Vagina (tissue), 2 donors: ENCODE measurements at places on chromosomes 2 and 18.
A peak's percentile ranks its signal among the peaks of the same experiment; 100 is the strongest.

- H3K36me3 ChIP-seq, result no peaks in the 10 kb centered on the region
- H3K4me3 ChIP-seq, result no peak overlapping the region
Observed at GRCh38 chr2:58140508-58141072, 94.0 kb downstream of the VRK2 start.

DNA sequence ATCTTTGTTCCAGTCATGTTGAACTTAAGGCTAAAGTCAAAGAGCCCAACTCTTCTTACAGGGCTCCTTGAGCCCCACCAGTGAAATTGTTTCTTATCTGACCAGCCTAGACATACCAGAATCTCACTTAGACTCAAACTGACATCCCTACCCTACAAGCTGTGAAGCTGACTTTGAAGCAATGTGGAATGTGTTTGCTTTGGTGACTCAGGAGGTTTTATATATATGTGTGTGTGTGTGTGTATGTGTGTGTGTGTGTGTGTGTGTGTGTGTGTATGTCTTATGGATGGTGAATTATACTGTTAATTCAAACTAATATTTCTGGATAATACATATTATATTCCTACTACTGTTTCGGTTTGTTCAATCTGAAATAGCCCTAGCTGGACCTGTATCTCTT is 67.3 kb downstream of the CAMKMT start:
- H3K27ac ChIP-seq, result no peak overlapping the region
- no peak for DNase-seq
- no peaks in the 10 kb centered on the region for H3K36me3 ChIP-seq
- H3K4me3 ChIP-seq, result no peak overlapping the region
- H3K27me3 ChIP-seq, result no peaks in the 10 kb centered on the region
- no peaks in the 10 kb centered on the region for H3K4me1 ChIP-seq

- H3K4me3 ChIP-seq, result no peak overlapping the region
- H3K36me3 ChIP-seq, result no peaks in the 10 kb centered on the region
- no peak for DNase-seq
- H3K4me1 ChIP-seq, result no peaks in the 10 kb centered on the region
- no peaks in the 10 kb centered on the region for H3K27me3 ChIP-seq
Observed at GRCh38 chr2:95018301-95018700, 7.2 kb upstream of the MAL start.

DNA sequence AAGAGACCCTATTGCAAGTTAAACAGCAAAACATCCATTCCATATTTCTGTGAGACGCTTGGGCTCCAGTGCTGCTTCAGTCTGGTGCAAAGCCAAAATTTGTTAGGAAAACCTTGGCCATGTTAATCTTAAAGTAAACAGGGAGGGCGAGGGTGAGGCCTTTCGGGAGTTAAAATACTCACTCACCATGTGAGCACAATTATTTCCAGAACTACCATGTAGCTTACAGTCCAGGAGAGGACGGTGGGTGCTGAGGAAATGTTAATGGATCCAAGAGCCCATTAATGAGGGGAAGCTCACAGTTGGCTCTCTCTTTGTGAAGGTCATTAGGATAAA is 286.4 kb downstream of the SLC8A1 start:
- no peak overlapping the region for H3K4me3 ChIP-seq
- H3K4me1 ChIP-seq, result no peaks in the 10 kb centered on the region
- DNase-seq, result no peak
- H3K27me3 ChIP-seq, result no peaks in the 10 kb centered on the region

DNA sequence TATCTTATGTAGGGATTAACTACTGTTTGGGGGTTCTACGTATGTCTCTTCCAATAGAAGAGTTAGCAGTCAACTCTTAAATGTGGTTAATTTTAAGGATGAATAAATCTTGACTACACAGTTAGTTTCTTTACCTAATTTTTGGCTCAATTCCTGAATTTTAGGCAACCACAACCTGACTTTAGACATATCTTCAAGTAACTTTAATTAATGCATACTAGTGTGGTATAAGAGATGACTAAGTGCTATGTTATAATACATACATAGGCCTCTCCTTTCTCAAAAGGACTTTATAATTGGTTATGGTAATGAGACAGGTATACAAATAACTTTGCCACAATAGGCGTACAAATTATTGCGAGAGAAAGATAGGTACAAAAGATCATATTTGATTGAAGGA is 312.0 kb downstream of the IRS1 start:
- no peak overlapping the region for H3K4me3 ChIP-seq
- H3K4me1 ChIP-seq, result no peaks in the 10 kb centered on the region
- no peak for DNase-seq
- H3K27ac ChIP-seq, result no peak overlapping the region
- no peaks in the 10 kb centered on the region for H3K36me3 ChIP-seq

- no peak overlapping the region for H3K4me3 ChIP-seq
- peaks cover 44% of the 10 kb centered on the region for H3K4me1 ChIP-seq
- DNase-seq, result no peak
- no peaks in the 10 kb centered on the region for H3K27me3 ChIP-seq
Observed at GRCh38 chr2:28233164-28233676, 159.4 kb upstream of the FOSL2 start.

- no peaks in the 10 kb centered on the region for H3K36me3 ChIP-seq
- H3K27me3 ChIP-seq, result no peaks in the 10 kb centered on the region
- peaks cover 55% of the 10 kb centered on the region for H3K4me1 ChIP-seq
- DNase-seq, result peak; percentile 96
- H3K4me3 ChIP-seq, result peak overlapping the region; percentile 30
Observed at GRCh38 chr2:240250985-240251847, 110.8 kb upstream of the OTOS start.

- H3K27ac ChIP-seq, result peak overlapping the region; percentile 87
- DNase-seq, result no peak
- no peaks in the 10 kb centered on the region for H3K36me3 ChIP-seq
- H3K4me3 ChIP-seq, result no peak overlapping the region
- peaks cover 32% of the 10 kb centered on the region for H3K4me1 ChIP-seq
Observed at GRCh38 chr2:127637725-127638252, 8.2 kb upstream of the GPR17 start.

GRCh38 chr18:2853173-2853925 is 6.5 kb downstream of the EMILIN2 start:
- DNase-seq, result no peak
- H3K36me3 ChIP-seq, result no peaks in the 10 kb centered on the region
- no peak overlapping the region for H3K4me3 ChIP-seq
- H3K4me1 ChIP-seq, result peaks cover 36% of the 10 kb centered on the region
- H3K27me3 ChIP-seq, result no peaks in the 10 kb centered on the region

- no peaks in the 10 kb centered on the region for H3K27me3 ChIP-seq
- DNase-seq, result no peak
- H3K27ac ChIP-seq, result no peak overlapping the region
Observed at GRCh38 chr2:33412920-33413319, 63.5 kb upstream of the RASGRP3 start.

DNA sequence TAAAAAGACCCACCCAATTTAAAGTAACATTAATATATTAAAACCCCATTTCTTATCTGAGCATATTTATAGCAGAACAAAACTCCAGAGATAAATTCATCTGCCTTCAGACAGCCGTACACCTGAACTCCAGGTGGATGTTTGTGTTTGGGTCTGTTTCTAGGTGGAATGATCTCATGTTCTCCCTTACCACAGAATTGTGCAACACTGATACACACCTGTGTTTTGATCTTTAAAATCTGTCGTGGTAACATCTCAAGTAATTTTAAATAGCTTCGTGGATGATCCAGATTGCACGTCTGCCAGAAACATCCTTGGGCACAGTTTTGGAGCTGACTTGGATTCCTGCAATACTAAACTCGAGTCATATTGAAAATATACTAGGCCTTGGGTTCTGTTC is 207.5 kb upstream of the FOSL2 start:
- DNase-seq, result no peak
- no peaks in the 10 kb centered on the region for H3K27me3 ChIP-seq
- H3K4me1 ChIP-seq, result no peaks in the 10 kb centered on the region
- H3K27ac ChIP-seq, result no peak overlapping the region

DNA sequence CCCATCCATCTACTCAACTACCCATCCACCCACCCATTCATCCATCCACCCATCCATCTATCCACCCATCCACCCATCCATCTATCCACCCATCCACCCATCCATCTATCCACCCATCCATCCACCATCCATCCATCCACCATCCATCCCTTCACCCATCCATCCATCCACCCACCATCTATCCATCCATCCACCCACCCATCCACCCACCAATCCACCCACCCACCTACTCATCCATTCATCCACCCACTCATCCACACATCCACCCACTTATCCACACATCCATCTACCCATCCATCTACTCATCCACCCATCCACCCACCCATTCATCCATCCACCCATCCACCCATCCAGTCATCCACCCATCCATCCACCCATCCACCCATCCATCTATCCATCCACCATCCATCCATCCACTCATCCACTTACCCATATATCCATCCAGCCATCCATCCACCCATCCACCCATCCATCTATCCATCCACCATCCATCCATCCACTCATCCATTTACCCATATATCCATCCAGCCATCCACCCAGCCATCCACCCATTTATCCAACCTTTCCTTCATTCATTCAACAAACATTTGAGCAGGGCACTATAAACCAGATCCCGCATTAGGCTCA is 2.1 kb upstream of the NGEF start:
- no peaks in the 10 kb centered on the region for H3K36me3 ChIP-seq
- H3K4me1 ChIP-seq, result no peaks in the 10 kb centered on the region

GRCh38 chr2:216221811-216222210 is 112.7 kb downstream of the XRCC5 start:
- no peak for DNase-seq
- no peaks in the 10 kb centered on the region for H3K4me1 ChIP-seq
- no peaks in the 10 kb centered on the region for H3K27me3 ChIP-seq
- no peak overlapping the region for H3K4me3 ChIP-seq

- H3K4me3 ChIP-seq, result peak overlapping the region; percentile 78
- H3K27me3 ChIP-seq, result no peaks in the 10 kb centered on the region
- DNase-seq, result no peak
- no peaks in the 10 kb centered on the region for H3K36me3 ChIP-seq
- peak overlapping the region; percentile 95 for H3K27ac ChIP-seq
Observed at GRCh38 chr2:85585781-85586105, 1.5 kb downstream of the VAMP5 start.

- no peaks in the 10 kb centered on the region for H3K4me1 ChIP-seq
- H3K4me3 ChIP-seq, result no peak overlapping the region
- no peak overlapping the region for H3K27ac ChIP-seq
Observed at GRCh38 chr2:41414486-41415230, 633.2 kb upstream of the PKDCC start.

GRCh38 chr2:237326266-237327171 is 87.4 kb downstream of the COL6A3 start:
- H3K27me3 ChIP-seq, result no peaks in the 10 kb centered on the region
- H3K4me1 ChIP-seq, result peaks cover 39% of the 10 kb centered on the region
- H3K36me3 ChIP-seq, result no peaks in the 10 kb centered on the region
- peak overlapping the region; percentile 96 for H3K27ac ChIP-seq
- DNase-seq, result peak; percentile 46

- DNase-seq, result no peak
- no peak overlapping the region for H3K4me3 ChIP-seq
- H3K27me3 ChIP-seq, result no peaks in the 10 kb centered on the region
- peak overlapping the region; percentile 99 for H3K27ac ChIP-seq
- no peaks in the 10 kb centered on the region for H3K36me3 ChIP-seq
- peaks cover 58% of the 10 kb centered on the region for H3K4me1 ChIP-seq
Observed at GRCh38 chr2:61534926-61535325, 3.2 kb downstream of the XPO1 start.

- DNase-seq, result peak; percentile 64
- H3K4me1 ChIP-seq, result no peaks in the 10 kb centered on the region
- H3K4me3 ChIP-seq, result no peak overlapping the region
- H3K27ac ChIP-seq, result no peak overlapping the region
- no peaks in the 10 kb centered on the region for H3K36me3 ChIP-seq
Observed at GRCh38 chr2:1406434-1406833, 6.8 kb upstream of the TPO start.

- H3K27ac ChIP-seq, result no peak overlapping the region
- H3K27me3 ChIP-seq, result no peaks in the 10 kb centered on the region
- no peaks in the 10 kb centered on the region for H3K36me3 ChIP-seq
- no peak for DNase-seq
- peaks cover 6% of the 10 kb centered on the region for H3K4me1 ChIP-seq
Observed at GRCh38 chr2:157901325-157901724, 25.2 kb upstream of the ACVR1 start.

GRCh38 chr2:101827246-101827645 is 129.7 kb downstream of the MAP4K4 start:
- no peak overlapping the region for H3K4me3 ChIP-seq
- peaks cover 60% of the 10 kb centered on the region for H3K4me1 ChIP-seq
- no peaks in the 10 kb centered on the region for H3K27me3 ChIP-seq
- no peak overlapping the region for H3K27ac ChIP-seq
- no peak for DNase-seq
- H3K36me3 ChIP-seq, result no peaks in the 10 kb centered on the region

- H3K36me3 ChIP-seq, result no peaks in the 10 kb centered on the region
- no peaks in the 10 kb centered on the region for H3K27me3 ChIP-seq
- no peaks in the 10 kb centered on the region for H3K4me1 ChIP-seq
Observed at GRCh38 chr2:182503886-182504285, 77.0 kb upstream of the PDE1A start.

GRCh38 chr2:74128206-74128605 is 19.5 kb downstream of the BOLA3 start:
- no peaks in the 10 kb centered on the region for H3K36me3 ChIP-seq
- no peaks in the 10 kb centered on the region for H3K4me1 ChIP-seq
- no peaks in the 10 kb centered on the region for H3K27me3 ChIP-seq
- H3K4me3 ChIP-seq, result no peak overlapping the region
- DNase-seq, result no peak

GRCh38 chr2:179355881-179356280 is 91.2 kb upstream of the SESTD1 start:
- no peaks in the 10 kb centered on the region for H3K36me3 ChIP-seq
- no peak overlapping the region for H3K27ac ChIP-seq
- H3K4me1 ChIP-seq, result no peaks in the 10 kb centered on the region
- H3K4me3 ChIP-seq, result no peak overlapping the region

GRCh38 chr2:7029291-7030059 is 112.3 kb downstream of the RNF144A start:
- no peak for DNase-seq
- peaks cover 22% of the 10 kb centered on the region for H3K4me1 ChIP-seq
- no peaks in the 10 kb centered on the region for H3K27me3 ChIP-seq
- no peaks in the 10 kb centered on the region for H3K36me3 ChIP-seq
- no peak overlapping the region for H3K27ac ChIP-seq

GRCh38 chr2:11827547-11827946 is 81.1 kb downstream of the LPIN1 start:
- no peak overlapping the region for H3K4me3 ChIP-seq
- H3K27me3 ChIP-seq, result no peaks in the 10 kb centered on the region
- peaks cover 22% of the 10 kb centered on the region for H3K4me1 ChIP-seq
- H3K36me3 ChIP-seq, result no peaks in the 10 kb centered on the region

DNA sequence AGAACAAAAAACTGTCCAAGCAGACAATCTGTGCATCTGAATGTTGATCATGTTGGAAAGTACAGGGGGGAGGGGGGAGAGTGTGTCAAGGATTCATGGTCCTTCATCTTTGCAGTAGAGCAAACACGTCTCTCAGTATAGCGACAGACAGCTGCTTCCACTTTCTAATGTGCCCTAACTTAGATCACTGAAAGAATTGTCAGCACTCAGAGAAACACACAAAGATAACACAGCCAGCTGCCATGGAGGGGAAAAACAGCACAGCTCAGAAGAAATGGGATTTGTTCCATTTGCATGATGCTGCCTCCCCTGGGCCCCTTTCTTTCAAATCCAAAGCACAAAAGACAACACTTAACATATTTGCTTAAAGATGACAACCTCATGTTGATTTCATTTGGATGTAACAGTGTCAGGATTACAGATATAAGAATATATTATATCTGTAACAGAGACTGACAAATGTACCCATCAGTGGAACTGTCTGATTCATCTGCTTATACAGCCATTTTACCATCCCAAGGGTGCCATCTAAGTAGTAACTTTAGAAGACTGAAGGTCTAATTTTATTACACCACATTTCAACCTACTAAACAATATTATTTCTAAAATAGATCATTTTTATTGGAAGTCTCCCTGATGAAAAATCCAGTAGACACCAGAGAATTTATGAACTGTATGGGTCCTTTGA is 17.7 kb downstream of the FIGN start:
- H3K27ac ChIP-seq, result no peak overlapping the region
- no peak for DNase-seq
- H3K27me3 ChIP-seq, result no peaks in the 10 kb centered on the region
- H3K36me3 ChIP-seq, result no peaks in the 10 kb centered on the region
- H3K4me3 ChIP-seq, result no peak overlapping the region
- no peaks in the 10 kb centered on the region for H3K4me1 ChIP-seq
